ENCODE measurements at places on chromosomes 7 and 10. TPM values are rescaled to one million over a fixed set of nuclear protein-coding genes. Genes with fewer than 3 reads are reported as not detected.

The PRKCQ gene
- 16.5 TPM for total RNA-seq

The NUTM2A gene
- 0.44 TPM for total RNA-seq

DNA sequence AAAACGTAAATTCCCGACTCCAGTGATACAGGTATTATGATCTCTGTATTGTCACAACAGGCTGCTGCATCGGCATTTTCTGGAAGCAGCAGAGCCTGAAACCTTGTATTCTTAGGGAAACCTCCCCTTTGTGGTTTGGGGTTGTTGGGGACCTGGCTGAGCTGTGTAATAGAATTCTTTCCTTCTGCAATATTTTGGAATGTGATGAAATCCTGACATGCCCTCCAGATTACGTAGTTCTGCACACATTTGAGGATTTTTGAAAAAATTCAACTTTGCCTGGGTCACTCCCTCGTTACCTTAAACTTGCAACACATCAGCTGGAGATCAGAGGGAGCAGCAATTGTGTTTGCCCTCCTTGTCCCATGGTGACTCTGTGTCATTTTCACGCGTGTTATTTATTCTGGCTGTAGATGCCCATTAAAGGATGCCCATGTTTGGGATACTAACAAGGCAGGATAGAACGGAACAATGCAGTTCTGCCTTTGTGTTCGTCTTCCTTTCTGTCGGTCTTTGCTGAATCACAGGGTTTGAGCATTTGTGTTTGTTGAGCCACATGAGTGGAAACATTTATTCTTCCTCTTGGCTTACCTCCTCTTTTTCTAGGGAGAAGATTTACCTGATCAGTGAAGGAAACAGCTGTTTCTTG is 181.7 kb downstream of the TCF7L2 start:
- DNase-seq, result peak; percentile 83

- DNase-seq, result no peak
These were observed 724.2 kb downstream of the SORCS1 start for GRCh38 chr10:106440355-106440754.

DNA sequence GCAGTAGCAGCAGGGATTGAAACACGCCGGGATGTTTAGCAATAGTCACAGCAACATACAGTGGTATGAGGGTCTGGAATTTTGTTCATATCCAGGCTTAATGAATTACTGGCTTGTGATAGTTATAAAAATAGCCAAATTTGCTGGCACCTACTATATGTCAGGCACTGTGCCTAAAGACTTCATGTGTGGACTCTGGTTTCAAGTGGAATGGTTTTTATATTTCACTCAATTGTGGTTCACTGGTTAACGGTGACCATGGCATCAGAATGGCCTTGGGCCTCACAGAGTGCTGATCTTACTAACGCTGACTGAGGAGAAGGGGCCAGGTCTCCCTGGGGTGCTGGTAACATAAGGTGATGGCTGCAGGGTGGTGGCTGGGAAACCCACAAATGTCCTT is 55.7 kb downstream of the CELF2 start:
- DNase-seq, result peak; percentile 49

Data from muscle of leg (tissue), 16 donors.